ENCODE measurements at places on chromosomes 2 and 18. TPM values are rescaled to one million over a fixed set of nuclear protein-coding genes. Genes with fewer than 3 reads are reported as not detected.

Gene FBXO41
- 2.9 TPM for total RNA-seq

Gene SERPINB3
- total RNA-seq = not detected

Gene TMEM247
- total RNA-seq = not detected

Gene NFATC1
- 21.4 TPM for total RNA-seq

Gene POTEC
- total RNA-seq = not detected

Gene METTL5
- total RNA-seq = 33.2 TPM

Gene ANO7
- 1.3 TPM for total RNA-seq

Gene MYO5B
- total RNA-seq = 23.3 TPM

Gene MDH1B
- 3.3 TPM for total RNA-seq

Gene TRABD2A
- 5.4 TPM for total RNA-seq

Gene ALKAL2
- 6.7 TPM for total RNA-seq

Gene SLC19A3
- total RNA-seq = 40.7 TPM

Gene C2orf81
- total RNA-seq = 10.0 TPM

Gene MRO
- total RNA-seq = 0.44 TPM

Gene BMPR2
- total RNA-seq = 137 TPM

Gene FRZB
- 2.9 TPM for total RNA-seq

Gene ILKAP
- total RNA-seq = 43.4 TPM

Gene CCDC141
- total RNA-seq = 40.5 TPM

Gene SLC5A7
- 0.30 TPM for total RNA-seq

Gene EMILIN1
- total RNA-seq = 56.3 TPM

Gene ANKRD30B
- not detected for total RNA-seq

Gene SCN3A
- total RNA-seq = 1.4 TPM

Gene ELOA2
- total RNA-seq = not detected

Gene SERPINB13
- total RNA-seq = not detected

Gene G6PC2
- total RNA-seq = not detected

Gene ALPI
- total RNA-seq = not detected

Gene ESPNL
- 0.09 TPM for total RNA-seq

Gene AFF3
- total RNA-seq = 57.3 TPM

Gene PDE1A
- total RNA-seq = 5.2 TPM

Gene ABCG5
- not detected for total RNA-seq

Gene TTL
- total RNA-seq = 48.5 TPM

Gene MAL
- 13.4 TPM for total RNA-seq

Gene TOGARAM2
- 15.4 TPM for total RNA-seq

Gene CUL3
- 79.2 TPM for total RNA-seq

Gene TTN
- 40.3 TPM for total RNA-seq

Gene SLC16A14
- total RNA-seq = 2.2 TPM

Gene PLGLB2
- 1.8 TPM for total RNA-seq

Gene KCNG3
- total RNA-seq = 0.89 TPM

Gene DHX57
- 15.5 TPM for total RNA-seq

Gene RSAD2
- total RNA-seq = 21.9 TPM

Gene DYNC2LI1
- total RNA-seq = 22.7 TPM

Gene PSMA8
- not detected for total RNA-seq

Gene NT5DC4
- 0.53 TPM for total RNA-seq

Gene NYAP2
- total RNA-seq = 1.1 TPM

Gene ATP8B1
- 27.2 TPM for total RNA-seq

Gene EFHD1
- 7.7 TPM for total RNA-seq

Gene HRH4
- 2.0 TPM for total RNA-seq

Data from lower lobe of right lung (tissue), 2 donors.